ENCODE measurements at places on chromosomes 4 and X.
A peak's percentile ranks its signal among the peaks of the same experiment; 100 is the strongest.

DNA sequence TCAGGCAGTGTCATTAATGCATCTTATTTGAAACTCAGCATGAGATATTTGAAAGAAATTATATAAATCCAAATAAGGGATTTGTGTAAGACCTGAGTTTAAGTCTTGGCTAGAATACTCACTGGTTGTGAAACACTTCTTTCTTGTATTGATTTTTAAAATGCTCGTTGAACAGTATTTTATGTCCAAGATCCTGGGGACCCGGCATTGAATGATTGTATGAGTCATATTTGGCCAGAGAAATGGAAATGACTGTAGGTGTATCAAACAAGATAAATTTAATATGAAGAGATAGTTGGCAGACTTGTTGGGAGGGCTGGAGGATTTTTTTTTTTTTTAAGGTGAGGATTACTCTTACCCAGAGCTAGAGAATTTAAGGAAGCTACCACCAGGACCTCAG is 606.1 kb upstream of the CPEB2 start:
- no peak for DNase-seq

- no peak for DNase-seq
These were observed 10.6 kb upstream of the INTS6L start for GRCh38 chrX:135509885-135510284.

DNA sequence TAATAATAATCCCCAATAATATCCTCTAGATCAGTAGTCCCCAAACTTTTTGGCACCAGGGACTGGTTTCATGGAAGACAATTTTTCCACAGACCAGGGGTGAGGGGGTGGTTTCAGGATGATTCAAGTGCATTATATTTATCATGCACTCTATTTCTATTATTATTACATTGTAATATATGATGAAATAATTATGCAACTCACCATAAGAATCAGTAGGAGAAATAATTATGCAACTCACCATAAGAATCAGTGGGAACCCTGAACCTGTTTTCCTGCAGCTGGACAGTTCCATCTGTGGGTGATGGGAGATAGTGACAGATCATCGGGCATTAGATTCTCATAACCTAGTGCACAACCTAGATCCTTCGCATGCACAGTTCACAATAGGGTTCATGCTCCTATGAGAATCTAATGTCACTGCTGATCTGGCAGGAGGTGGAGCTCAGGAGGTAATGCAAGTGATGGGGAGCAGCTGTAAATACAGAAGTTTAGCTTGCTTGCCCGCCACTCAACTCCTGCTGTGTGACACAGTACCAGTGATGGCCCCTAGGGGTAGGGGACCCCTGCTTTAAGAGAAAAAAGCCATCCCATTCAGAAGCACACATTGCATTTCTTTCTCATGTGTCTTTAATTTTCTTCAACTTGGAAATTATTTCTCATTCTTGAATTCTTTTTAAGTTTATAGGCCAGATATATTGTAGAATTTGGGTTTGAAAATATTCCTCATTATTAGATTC is 16.0 kb upstream of the SH3RF1 start:
- no peak for DNase-seq

- no peak for DNase-seq
These were observed 8.7 kb downstream of the SMARCAD1 start for GRCh38 chr4:94216394-94216793.

- no peak for DNase-seq
These were observed 72.0 kb downstream of the RGS12 start for GRCh38 chr4:3364634-3365314.

DNA sequence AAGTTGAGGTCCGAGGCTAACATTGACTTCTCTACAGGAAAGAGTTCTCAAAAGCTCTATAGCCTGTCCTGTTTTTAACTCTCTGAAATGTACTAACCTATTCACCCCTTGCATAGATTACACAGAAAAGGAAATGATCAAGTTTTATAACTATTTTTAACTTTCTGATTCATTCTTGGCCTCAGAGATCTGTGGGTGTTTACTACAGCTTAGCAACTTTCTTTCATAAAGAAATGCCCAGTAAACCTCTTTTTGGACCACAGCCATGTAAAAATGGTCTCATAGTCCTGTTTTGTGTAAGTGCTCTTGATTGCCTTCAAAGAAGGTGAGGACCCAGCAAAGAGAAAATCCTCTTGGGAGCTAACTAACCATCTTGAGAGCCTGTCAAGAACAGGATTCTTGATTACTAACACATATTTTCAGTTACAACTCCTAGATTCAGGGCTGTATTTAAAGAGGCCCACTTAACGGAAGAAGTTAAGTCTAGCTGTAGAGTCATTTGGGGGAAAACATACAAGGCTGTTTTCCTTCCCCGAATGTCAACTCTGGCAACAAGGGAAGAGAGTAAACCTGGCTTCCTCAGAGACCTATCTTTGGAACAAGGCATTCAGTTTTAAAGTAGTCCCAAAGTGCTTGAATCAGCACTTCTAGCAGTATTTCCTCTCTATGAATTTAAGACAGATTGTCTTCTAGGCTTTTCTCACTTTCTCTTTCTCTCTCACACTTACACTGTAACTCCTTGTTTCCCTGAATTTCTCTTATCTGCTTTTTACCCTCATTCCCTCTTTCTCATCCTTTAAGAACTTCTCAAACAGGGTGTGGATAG is 78.2 kb downstream of the IL21 start:
- no peak for DNase-seq

- DNase-seq: no peak
These were observed 195.8 kb downstream of the CLCN4 start for GRCh38 chrX:10352536-10352935.

DNA sequence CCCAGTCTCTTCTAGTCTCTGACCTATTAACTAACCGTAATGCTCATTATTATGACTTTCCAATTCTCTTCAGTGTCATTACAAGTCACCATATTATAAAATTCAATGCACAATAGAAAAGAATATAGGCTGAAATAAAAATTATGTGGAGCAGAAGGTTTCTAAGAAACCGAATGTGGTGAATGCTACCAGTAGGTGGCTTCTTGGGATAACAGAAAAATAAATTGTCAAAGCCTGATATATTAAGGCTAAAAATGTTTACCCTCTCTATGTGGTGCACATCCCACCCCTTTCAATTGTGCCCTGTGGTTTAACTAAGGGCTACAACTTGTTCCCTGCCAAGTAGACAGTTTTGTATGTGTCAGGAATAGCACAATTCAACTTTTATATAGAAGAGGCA is 624.6 kb upstream of the TECRL start:
- no peak for DNase-seq

DNA sequence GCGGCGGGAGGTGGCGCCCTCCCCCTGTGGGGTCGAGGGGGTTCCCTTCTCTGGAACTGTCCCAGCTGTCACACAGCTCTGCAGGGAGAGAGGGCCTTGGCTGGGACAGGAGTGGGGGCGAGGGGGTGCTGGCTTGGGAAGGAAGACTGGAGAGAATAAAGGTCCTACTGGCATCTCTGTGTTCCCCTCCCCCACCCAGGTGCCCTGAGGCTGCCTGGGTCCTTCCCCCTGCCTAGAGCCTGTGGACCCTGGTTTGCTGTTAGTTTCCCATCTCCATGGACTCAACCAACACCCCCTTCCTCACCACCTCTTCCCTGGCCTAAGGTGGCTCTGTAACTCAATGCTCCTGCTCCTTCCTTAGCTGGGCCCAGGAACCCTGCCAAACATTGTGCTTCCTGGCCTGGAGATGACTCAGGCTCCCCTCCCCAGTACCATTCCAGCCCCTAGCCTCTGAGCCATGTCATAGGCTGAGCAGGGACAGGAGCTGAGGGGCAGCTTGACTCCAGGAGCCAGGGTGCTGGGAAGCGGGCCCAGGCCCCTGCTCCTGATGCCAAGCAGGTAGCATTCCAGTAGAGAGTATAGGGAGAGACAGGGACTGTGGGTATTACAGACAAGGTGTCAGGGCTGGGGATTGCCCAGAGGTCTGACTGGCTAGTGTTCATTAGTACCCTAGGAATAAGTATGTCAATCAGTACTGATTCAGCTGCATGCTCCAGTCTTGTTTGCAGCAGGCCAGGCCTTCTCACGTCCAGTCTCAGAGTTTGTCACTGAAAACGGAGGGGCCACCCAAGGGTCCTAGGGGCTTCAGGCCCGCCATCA is 100.7 kb downstream of the EFNB1 start:
- DNase-seq: no peak

- DNase-seq: no peak
These were observed 37.2 kb downstream of the CXXC4 start for GRCh38 chr4:104457308-104457981.

- peak; percentile 11 for DNase-seq
These were observed 772 bp downstream of the EOLA1 start for GRCh38 chrX:149541521-149542047.

GRCh38 chr4:118585015-118585414 is 100.2 kb upstream of the METTL14 start:
- DNase-seq: no peak

DNA sequence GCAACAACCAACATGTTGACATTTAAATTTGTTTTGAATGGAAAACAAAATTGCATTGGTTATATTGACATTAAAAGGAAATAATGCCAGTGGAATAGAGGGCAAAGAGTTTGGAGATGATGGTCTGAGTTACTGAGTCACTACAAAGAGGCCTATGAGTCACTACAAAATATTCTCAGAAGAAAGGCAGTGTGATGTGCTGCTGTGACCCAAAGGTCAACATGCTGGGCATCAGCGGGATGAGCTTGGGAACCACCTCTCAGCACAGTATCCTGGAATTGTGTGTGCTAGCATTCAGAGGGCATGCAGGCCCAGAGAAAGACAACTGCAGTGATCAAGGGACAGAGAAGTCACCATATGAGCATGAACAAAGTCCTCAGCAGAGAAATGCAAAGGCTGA is 2.8 kb downstream of the CMC4 start:
- DNase-seq: no peak

DNA sequence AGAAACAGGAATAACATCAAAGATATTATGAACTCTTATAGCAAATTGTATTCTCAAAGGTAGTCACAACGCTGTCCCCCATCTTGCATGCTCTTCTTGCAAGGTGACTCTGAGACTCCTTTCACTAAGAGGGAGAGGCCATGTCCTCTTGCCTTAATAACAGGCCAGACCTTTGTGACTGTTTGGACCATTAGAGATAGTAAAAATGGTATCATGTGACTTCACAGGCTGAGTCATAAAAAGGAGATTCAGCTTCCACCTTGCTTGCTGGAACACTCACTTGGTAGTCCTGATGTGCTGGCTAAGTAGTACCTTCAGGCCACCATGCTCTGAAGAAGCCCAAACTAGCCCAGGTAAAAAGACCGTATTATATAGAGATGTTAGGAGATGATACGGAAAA is 143.8 kb downstream of the FBXW7 start:
- DNase-seq: no peak

DNA sequence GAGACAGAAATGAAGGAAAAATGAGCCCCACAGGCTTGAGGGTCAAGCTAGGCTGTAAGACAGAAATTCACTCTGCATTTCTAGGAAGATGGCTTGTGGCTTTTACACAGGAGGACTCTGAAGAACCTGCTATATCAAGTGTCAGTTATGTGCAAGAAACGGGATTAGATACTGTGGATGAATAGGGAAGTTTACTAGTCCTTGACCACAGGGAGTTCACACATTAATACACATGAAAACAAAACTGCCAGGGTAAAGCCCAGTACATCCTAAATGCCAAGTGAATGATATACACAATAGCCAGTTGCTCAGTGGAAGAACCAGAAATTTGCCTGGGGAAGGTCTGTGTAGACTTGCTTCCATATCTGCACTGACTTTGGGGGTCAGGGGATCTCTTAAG is 53.5 kb downstream of the TMEM131L start:
- no peak for DNase-seq

- DNase-seq: no peak
These were observed 330.5 kb downstream of the HNRNPD start for GRCh38 chr4:82043081-82043808.

GRCh38 chrX:109299091-109299490 is 182.8 kb downstream of the GUCY2F start:
- DNase-seq: no peak

DNA sequence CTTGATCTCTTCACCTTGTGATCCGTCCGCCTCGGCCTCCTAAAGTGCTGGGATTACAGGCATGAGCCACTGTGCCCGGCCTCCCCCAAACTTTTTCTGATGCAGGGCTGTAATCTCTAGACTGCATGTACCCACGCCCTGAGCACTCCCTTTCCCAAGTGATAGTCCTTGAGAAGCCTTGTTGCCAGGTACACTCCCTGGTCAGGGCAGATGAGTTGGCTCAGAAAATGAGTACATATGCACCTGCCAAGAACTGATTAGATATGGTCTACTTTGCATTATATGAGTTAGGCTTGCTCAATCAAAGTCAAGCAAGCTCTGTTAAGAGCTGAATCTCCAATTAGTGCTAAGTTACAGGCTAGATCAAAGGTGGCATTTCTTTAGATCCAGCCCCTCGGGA is 20.3 kb downstream of the APOO start:
- no peak for DNase-seq

DNA sequence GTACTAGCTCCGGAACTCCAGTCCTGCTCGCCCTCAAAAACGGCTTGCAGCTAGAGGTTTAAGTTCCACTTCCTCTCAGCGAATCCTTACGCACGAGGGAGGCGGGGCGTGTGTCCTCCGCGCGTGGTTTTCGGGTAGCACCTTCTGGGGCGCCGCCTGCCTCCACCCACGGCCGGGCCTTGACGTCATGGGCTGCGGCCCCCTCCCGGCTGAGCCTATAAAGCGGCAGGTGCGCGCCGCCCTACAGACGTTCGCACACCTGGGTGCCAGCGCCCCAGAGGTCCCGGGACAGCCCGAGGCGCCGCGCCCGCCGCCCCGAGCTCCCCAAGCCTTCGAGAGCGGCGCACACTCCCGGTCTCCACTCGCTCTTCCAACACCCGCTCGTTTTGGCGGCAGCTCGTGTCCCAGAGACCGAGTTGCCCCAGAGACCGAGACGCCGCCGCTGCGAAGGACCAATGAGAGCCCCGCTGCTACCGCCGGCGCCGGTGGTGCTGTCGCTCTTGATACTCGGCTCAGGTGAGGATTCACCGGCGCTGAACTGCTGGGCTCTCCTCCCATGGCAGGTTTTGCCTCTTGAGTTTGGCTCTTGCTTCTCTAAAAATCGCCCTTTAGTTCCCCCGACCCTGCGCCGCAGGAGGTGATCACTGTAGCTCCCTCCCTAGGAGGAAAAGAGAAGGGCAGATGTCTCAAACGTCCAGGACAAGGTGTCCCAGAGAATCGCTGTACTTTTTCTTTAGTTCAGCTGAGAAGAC is at the start of gene AREG:
Gene AREG, plus strand, starts transcription at position 246 of the 752 bp plus-strand sequence. Its CDS starts 210 bp downstream, at position 456.
- DNase-seq: peak; percentile 40

GRCh38 chr4:169582203-169582602 is 30.2 kb downstream of the NEK1 start:
- no peak for DNase-seq

- DNase-seq: no peak
These were observed 114.4 kb downstream of the SH3KBP1 start for GRCh38 chrX:19772822-19773628.

DNA sequence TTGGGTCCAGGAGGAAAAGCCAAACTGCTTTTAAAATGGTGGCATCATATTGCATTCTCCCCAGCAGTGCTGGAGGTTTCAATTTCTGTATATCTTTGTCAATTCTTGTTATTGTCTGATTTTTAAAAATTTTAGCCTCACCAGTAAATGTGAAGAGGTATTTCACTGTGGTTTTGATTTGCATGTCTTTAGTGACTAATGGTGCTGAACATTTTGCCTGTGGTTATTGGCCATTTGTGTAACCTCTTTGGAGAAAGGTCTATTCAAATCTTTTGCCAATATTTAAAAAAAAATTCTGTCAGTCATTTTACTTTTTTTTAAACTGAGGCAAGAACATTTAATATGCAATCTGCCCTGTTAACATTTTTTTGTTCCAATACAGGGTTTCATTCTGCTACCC is 322.1 kb downstream of the TLL1 start:
- no peak for DNase-seq
